ENCODE measurements at places on chromosomes 11 and 22.

DNA sequence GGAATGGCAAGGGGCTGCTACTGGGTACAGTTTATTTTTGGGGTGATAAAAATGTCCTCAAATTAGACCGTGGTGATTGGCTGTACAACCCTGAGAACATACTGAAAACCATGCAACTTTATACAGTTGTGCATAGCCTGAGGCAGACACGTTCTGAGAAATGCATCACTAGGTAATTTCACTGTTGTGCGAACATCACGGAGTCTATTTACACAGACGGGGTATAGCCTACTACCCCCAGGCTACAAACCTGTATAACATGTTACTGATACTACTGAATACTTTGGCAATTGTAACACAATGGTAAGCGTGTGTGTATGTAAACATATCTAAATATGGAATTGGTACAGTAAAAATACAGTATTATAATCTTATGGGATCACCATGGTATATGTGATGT lies 23.6 kb downstream of the NARS2 start:
- DNase-seq: no peak

DNA sequence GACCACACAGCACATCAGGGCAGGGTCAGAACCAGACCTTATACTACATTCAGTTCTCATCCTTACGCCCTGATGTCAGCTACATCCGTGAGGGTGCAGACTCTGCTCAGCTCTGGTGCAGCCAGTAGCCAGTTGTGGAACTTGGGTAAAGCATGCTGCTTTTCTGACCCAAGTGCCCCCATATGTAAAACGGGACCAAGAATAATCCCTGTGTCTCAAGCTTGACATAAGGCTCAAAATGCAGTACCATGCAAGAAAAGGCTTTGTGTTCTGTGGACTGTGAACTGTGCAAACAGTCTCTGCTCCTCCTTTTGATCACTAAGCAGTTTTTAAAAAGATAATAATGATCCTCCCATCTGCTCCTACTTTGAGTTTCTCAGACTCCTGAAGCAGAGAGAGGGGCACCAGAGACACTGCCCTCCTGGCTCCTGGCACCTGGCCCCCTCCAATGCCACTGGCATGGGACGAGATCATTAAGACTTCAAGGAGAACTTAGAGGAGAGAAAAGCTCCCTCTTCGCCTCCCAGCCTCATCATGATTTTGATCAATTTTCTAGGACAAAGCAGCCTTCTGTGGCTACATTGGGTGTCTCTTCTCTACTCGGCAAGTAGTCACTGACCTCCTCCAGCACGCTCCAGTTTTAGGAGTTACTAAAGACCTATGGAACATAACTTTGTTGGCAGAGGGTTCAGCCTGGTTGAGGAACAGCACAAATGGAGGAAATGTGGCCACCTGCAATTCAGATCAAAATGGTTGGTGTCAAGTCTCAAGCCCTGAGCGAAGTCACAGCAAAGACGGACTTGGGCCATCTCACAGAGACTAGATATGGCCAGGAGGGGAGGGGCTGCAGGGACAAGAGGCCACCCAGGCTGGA lies 23.9 kb downstream of the IL10RA start:
- DNase-seq: no peak

DNA sequence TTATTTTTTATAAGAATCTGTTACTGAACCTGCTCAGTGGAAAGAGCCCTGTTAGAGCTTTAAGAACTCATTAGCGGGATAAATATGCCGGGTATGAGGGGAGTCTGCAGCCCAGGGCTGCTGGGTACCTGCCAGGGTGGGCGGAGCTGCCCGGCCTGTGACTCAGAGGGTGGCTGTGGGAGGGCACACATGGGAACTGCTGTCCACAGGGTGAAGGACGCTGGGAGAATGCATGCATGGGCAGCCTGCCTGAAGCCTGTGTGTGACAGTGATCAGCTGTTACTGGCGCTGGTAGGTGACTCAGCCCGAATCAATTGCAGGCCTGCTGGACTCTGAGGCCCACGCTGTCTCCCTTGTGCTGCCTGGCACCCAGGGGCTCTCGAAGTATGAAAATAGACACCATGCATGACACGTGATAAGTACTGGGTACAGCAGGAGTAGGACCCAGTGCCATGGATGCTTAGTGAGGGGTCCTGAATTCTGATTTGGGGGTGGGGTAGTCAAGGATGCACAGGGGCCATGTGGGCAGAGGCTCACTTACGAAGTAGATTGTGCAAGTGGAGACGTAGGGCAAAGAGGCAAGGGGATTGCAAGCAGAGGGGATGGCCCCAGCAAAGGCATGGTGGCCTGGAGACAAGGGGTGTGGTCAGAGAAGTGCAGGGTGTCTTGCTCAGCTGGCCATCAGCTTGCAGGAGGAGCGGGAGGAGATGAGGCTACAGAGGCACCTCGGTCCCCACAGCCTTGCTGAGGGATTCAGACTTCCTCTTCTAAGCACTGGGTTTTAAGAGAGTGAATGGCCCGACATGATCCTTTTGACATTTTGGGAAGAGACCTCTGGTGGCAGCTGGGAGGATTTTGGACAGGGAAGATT lies 36.5 kb downstream of the GRIK4 start:
- DNase-seq: peak; percentile 91

DNA sequence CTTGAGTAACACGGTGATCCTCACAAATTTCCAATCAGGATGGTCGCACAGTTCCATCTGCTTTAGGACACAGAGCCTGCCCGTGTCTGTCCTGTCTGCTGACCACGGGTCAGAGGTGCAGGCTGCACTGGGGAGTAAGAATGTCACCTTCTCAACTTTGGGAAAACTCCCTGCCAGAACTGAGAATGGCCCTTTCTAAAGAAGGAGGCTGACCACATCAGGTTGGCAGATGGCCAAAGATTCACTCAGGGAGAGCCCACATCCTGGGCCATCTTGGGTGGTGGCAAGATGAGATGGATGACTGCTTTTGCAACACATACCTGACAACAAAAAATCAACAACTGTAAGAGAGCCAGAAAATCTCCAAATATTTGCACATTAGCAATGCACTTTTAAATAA lies 101.9 kb downstream of the IGLL1 start:
- DNase-seq: no peak

DNA sequence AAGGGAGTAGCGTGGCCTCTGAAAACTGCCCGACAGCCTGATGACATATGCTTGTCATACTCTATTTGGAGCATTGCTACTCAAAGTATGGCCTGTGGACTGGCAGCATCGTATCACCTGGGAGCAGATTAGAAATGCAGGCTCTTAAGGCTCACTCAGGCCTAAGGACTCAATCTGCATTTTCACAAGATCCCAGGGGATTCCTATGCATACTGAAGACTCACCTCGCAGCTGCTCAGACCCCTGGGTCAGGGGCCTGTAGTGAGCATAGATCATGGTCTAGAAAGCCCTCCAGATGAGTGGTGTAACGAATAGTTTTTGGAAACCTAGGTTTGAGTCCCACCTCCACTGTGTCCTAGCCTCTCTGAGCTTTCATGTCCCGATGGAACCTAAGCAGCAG lies 126.3 kb downstream of the FEZ1 start:
- DNase-seq: no peak

DNA sequence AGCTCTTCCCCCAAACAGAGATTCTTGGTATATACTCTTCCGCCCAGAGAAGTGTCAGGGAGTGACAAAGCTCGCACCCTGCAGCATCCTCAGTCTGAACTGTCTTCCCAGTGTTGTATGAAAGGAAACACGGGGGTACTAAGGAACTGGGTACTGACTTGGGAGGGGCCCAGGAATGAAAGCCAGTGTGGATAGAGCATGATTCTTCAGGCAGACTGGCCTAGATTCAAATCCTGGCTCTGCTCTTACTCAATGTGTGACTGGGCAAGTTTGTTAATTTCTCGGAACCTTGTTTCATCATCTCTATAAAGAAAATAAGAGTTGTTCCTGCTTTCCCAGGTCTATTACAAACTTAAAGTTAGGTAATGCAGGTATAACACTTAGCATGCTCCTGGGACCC lies 266.0 kb upstream of the NARS2 start:
- no peak for DNase-seq

- DNase-seq: no peak
These were observed 11.2 kb downstream of the MLC1 start for GRCh38 chr22:50074056-50074455.

DNA sequence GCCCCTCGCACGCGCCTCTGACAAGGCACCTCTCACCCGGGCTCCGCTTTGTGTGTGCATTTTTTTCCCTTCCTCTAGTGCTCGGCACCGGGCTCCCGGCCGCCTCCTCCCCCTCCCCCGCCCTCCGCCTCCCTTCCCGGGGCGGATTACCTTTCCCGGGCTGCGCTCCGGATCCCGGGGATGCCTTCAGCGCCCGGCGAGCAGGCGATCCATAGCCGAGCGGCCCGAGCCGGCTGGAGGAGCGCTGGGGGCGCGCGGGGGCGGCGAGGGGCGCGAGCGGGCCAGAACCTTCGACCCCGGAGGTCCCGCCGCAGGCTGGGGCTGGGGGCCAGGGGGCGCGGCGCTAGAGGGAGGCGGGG lies 282 bp downstream of the MPPED2 start:
- DNase-seq: no peak

GRCh38 chr11:68148071-68148805 lies 27.1 kb upstream of the CHKA start:
- DNase-seq: no peak

DNA sequence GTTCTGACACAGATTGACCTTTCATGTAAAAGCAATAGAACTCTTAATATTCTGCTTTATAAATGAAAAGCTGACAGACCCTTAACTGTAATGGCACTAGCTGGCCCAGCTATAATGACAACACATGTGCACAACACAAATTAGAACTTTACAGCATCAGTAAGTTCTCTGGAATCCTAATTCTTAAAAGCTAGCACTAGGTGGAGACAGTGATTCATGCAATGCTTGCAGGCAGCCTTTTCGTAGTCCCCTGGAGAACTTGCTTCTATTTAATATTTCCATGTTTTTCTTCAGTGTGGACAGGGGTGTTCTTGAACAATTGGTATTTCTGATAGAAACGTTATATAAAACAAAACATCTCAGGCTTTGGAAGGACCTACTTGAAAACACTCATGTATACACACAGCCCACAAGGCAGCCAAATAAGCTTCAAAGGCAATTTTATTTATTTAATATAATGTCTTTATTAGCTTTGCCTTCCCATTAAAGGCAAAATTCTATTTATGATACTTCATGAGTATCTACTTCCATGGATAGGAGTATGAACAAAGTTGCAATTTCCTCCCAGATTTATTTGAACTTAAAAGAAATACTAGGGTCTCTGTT lies 374.3 kb upstream of the MPPED2 start:
- no peak for DNase-seq

GRCh38 chr22:35530700-35531099 lies 9.9 kb upstream of the RASD2 start:
- DNase-seq: no peak

All from GM04503 (cell line).